ENCODE measurements at places on chromosomes 1 and 21.

GRCh38 chr1:26016258-26016952, 5.2 kb upstream of the EXTL1 start:
- peak; percentile 79 for DNase-seq

GRCh38 chr1:28812669-28813468, 899 bp downstream of the OPRD1 start:
- no peak for DNase-seq

GRCh38 chr1:9732123-9732971, 80.8 kb downstream of the PIK3CD start:
- no peak for DNase-seq

DNA sequence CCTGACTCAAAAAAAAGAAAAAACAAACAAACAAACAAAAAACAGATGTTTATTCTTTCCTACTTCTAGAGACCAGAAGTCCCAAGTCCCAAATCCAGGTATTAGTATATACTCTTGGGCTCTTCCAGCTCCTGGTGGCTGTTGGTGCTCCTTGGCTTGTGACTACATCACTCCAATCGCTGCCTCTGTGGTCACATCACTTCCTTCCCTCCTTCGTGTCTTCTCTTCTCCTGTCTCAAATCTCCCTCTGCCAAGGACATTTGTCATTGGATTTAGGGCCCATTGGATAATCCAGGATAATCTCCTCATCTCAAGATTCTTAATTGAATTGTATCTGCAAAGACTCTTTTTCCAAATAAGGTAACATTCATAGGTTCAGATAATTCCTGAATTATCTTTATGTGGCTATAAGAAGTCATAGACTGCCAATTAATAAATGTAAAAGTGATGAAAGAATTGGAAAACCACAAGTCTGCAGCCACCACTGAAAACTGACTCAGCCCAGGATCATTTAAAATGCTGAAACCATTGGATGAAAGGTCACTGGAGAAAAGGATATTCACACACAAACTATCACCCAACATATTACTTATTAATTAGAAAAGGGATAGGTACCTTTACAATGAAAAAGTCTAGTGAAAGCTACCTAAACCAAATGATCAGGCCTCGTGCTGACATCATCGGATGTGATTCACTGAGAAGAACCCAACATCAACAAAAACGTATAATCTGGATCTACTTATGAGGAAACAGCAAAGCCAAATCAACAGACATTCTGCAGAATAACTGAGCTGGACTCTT, 67.1 kb downstream of the ZNF281 start:
- no peak for DNase-seq

- DNase-seq, result peak; percentile 70
Measured at GRCh38 chr1:209866201-209866600, 38.4 kb downstream of the UTP25 start.

Measured in Kasumi-1 (cell line).